ENCODE measurements at places on chromosomes 1 and 21.

GRCh38 chr1:183019860-183020259, 3.4 kb upstream of the LAMC1 start:
- no peak for DNase-seq

- DNase-seq, result no peak
Observed at GRCh38 chr1:185349556-185349955, 32.5 kb upstream of the IVNS1ABP start.

GRCh38 chr1:150530491-150531159, 15.1 kb downstream of the FALEC start:
- DNase-seq, result no peak

DNA sequence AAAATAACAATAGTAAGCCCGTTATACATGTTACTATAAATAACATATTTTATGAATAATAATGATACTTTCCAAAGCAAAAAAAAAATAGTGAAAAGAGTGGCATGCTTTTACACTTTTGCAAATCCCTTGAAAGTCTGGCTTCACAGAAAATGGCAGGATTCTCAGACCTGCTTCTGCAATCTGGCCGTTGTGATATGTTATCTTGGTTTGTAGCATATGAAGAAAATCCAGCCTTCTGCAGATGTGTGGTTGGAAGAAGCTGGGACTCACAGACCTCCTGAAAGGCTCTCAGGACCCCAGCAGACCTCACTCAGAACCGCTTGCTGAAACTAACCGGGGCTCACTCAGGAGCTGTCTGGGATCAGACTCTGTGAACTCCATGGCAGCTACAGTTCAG, 256.0 kb upstream of the TMEM51 start:
- no peak for DNase-seq

GRCh38 chr1:69441496-69441895, 126.2 kb upstream of the LRRC7 start:
- DNase-seq, result no peak

DNA sequence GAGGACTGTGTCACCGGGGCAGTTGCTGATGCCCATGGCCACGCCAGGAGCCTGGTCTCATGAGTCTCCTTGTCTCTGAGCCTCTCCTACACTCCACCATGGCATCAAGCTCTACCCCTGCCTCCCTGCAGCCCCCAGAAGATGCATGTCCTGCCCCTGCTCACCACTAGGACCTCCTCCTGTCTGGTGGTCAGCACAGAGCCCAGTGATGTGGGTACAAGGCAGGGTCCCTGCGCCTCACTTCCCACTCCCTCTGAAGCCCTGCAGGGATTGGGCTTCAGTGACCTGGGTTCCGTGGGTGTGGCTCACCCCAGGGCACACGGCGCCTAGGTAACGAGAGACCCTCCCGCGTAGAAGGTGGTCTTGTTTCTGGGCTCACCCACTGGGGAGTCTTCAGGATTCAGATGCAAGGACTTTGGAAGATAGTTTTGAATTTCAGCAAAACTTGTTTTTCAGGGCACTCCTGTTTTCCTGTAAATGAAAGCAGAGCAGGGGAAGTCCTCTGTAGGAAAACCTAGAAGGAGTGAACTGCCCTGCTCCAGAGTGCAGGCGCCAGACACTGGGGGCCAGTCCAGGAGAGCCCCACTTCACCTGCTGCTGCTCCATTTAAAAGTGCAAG, 2.8 kb downstream of the COL18A1 start:
- DNase-seq, result no peak

DNA sequence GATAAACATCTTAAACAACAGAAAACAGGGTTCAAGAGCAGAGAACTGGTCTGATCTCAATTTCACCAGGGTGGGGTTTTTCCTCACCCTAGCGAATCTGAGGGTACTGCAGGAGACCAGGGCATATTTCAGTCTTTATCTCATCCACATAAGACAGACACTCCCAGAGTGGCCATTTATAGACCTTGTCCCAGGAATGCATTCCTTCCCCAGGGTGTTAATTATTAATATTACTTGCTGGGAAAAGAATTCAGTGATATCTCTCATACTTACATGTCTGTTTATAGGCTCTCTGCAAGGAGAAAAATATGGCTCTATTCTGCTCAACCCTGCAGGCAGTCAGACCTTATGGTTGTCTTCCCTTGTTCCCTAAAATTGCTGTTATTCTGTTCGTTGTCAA, 84.1 kb downstream of the LYPLAL1 start:
- DNase-seq, result no peak

GRCh38 chr21:26465916-26466315, 107.2 kb downstream of the CYYR1 start:
- DNase-seq, result no peak

- DNase-seq, result no peak
Observed at GRCh38 chr1:101002551-101002950, 23.0 kb downstream of the DPH5 start.

- no peak for DNase-seq
Observed at GRCh38 chr1:162946701-162947100, 85.7 kb upstream of the CCDC190 start.

GRCh38 chr1:32363713-32364112, 1.4 kb downstream of the TSSK3 start:
- DNase-seq, result no peak

DNA sequence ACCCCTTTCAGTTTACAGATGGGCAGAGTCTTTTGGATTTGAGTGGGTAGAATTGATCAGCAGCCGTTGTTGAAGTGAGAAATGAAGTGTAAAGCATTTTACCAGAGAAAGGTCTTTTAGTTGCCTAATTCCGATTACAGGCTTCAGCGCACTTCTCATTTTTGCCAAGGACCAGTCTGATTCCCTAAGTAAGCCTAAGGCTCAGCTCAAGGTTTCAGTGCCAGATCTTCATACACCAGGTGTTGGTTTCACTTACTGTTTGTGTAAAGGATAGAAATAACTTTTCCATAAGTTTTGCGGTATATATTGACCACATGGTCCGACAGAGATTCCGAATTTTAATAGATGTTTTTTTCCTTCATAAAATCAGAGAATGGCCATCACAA, 83.9 kb upstream of the BMP8A start:
- no peak for DNase-seq

- DNase-seq, result no peak
Observed at GRCh38 chr1:95067062-95067461, 5.7 kb downstream of the ALG14 start.

DNA sequence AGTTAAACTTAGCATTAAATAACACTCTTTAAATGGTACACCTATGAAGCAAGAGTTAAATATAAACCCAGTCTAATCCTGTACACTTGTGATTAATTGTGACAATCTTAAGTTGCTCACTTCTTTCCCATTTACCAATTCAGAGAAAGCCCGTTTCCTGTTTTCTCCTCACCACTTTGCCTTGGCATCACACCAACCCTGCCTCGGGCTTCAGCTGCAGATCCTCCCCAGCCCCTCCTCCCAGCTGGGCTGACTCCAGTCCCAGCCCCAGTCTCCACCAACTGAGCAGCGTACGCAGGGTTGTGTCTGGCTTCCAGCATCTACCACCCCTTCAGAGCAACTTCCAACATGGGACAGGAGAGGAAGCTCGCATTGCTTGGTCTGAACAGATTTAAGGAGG, 4.1 kb downstream of the PYCR2 start:
- peak; percentile 60 for DNase-seq

GRCh38 chr1:248054671-248055070, 8.0 kb downstream of the OR2L3 start:
- no peak for DNase-seq

DNA sequence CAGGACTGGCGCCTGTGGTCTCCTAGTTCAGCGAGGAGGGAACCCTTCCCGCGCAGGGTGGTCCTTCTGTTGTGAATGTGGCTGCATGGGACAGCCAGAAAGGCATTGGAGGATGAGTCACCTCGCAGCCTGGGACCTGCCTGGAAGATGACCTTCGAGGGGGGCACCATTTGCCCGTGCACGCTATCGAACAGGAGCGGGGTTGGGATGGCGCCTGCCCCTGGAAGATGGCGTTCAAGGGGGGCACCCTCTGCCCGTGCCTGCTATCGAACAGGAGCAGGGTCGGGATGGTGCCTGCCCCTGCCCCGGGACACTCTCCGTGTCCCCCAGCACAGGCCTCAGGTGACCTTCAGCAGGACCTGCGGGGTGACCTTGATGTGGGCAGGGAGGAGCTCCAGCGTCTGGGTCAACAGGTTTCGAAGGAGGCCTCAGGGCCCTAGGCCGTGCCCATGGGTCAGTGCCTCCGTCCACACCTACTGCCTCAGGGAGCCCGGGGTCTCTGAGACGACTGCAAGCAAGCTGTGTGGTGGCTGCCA, 1.7 kb upstream of the ACTRT2 start:
- no peak for DNase-seq

DNA sequence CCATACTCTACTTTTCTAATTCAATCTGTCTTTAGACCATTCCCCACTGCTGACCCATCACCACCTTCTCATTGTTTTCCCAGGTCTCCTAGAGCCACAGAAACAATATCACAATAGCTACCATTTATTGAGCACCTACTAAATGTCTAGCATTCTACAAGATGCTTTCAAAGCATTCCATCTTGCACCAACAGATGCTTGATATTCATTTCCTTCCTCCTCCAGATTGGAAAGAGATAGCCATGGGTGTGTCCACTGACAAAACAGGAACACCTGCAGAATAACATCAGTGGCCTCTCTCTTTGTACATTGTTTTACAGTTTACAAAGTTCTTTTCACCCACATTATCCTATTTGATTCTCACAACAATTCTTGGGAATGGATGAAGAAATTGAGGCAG, 2.2 kb downstream of the RAB3B start:
- no peak for DNase-seq

DNA sequence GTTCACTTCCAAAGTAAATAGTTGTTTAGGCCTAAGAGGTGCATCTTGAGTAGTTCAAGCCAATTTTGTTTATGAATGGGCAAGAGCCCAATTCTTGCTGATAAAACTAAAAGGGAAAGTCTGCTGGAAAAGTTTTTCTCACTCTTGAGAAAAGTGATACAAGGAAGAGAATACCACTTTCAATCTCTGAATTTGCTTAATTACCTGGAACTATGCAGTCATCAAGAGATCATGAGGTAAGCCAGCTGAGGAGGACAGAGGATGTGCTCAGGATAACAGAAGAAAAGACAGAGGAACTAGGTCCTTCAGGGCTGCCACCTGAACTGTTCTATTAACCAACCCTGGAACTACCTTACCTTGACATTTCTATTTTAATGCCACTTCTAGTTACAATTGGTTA, 42.2 kb downstream of the ILDR2 start:
- DNase-seq, result no peak

GRCh38 chr1:162689745-162690671, 57.7 kb downstream of the DDR2 start:
- no peak for DNase-seq
